Mesenchymal stem cell (in vitro differentiated cells and primary cell): ENCODE measurements at places on chromosomes 12 and 14.

- no peak for DNase-seq
Observed at GRCh38 chr14:103002578-103003350, 54.6 kb downstream of the CDC42BPB start.

- no peak for DNase-seq
Observed at GRCh38 chr12:16606991-16607390, 1.0 kb upstream of the LMO3 start.

DNA sequence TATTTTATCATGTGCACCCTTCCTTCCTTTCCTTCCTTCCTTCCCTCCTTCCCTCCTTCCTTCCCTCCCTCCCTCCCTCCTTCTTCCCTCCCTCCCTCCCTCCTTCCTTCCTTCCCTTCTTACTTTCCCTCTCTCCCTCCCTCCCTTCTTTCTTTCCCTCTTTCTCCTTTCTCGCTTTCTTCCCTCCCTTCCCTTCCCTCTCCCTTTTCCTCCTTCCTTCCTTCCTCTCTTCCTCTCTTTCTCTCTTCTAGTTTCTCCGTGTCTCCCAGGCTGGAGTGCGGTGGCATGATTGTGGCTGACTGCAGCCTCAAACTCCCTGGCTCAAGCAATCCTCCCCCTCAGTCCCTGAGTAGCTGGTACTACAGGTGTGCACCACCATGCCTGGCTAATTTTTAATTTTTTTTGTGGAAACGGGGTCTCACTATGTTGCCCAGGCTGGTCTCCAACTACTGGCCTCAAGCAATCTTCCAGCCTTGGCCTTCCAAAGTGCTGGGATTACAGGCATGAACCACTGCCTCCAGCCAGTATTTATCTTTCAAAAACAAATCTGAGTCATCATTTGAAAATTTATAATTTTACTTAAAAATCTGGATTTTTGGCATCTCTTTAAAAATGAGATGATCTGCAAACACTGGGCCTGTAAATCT lies 7.8 kb downstream of the C1RL start:
- DNase-seq, result no peak

DNA sequence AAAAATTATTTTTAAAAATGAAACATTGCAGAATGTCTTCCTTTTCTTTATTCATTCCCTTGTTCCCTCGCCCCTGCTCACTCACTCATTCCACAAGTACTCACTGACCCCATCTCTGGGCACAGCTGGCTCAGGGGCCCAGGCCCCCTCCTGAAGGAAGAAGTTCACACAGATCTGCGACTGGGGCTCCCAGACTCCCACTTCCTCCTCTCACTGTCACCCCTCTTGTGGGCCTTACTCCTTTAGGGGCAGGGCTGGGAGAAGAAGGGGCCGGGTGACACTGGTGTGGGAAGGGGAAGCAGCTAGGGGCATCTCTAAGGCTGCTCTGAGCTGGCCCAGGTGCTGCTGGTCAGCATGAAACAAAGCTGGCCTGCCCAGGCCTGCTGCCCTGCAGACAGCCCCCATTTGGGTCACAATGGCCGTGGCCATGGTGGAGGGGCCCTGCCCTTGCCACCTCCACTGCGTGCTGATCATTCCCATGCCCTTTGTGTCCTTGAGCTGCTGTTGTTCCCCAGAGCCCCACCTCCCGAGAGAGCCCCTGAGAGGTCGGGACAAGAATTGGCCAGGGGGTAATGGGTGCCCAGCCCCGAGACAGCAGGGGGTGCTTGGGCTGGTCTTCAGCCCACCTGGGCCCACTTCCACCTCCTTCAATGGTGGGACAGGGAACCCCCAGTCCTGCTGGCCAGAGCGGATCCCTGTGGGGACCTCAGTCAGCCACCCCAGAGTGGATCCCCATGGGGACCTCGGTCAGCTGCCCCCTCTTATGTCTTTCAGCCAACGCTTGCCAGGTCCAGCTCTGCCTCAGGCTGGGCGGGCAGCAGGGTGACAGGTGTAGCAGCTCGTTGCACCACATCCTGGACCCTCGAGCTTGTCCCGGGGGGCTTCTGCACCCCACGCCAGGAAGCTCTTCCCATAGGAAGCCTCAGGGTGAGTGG lies 212.4 kb upstream of the C14orf180 start:
- no peak for DNase-seq

DNA sequence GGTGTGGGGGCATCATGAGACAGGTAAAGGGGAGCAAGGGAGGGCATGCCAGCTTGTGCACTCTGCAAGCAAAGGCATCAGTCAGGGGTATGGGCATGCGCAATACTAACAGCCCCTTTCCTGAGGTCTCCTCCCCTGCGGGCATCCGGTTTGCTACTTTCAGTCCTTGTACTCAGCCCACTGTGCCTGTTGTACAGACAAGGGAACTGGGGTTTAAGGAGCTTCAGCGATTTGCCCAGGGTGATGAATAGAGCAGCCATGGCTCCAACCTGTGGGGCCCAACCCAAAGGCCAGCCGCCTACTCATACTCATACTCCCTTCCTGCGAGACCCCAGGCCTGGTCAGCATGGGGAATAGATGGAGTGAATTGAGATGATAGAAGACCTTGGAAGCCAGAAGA lies 66.7 kb downstream of the GALNT16 start:
- DNase-seq, result no peak

DNA sequence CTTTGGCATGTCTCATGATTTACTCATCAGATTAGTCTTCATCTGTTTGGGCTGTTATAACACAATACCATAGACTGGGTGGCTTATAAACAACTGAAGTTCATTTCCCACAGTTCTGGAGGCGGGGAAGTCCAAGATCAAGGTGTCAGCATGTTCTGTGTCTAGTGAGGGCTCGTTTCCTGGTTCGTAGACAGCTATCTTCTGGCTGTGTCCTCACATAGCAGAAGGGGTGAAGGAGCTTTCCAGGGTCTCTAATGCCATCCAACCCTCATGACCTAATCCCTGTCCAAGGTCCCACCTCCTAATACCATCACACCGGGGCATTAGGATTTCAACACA lies 30.8 kb upstream of the NRDE2 start:
- no peak for DNase-seq

DNA sequence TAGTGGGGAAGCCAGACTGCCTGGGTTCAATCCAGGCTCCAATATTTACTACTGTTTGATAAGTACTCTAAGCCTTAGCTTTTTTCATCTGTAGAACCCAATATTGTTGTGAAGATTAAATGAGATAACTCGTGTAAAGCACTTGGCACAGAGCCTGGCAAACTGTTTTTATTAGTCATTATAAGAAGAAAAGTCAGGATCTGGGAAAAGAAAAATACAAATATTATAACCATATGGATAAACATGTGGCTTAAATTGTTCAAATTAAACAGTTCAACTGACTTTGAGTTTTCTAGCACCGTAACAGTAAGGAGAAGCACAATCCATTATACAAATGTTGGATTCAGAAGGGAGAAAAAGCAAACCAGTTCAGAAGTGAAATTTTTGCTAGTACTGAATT lies 22.0 kb upstream of the CDK17 start:
- DNase-seq, result no peak

DNA sequence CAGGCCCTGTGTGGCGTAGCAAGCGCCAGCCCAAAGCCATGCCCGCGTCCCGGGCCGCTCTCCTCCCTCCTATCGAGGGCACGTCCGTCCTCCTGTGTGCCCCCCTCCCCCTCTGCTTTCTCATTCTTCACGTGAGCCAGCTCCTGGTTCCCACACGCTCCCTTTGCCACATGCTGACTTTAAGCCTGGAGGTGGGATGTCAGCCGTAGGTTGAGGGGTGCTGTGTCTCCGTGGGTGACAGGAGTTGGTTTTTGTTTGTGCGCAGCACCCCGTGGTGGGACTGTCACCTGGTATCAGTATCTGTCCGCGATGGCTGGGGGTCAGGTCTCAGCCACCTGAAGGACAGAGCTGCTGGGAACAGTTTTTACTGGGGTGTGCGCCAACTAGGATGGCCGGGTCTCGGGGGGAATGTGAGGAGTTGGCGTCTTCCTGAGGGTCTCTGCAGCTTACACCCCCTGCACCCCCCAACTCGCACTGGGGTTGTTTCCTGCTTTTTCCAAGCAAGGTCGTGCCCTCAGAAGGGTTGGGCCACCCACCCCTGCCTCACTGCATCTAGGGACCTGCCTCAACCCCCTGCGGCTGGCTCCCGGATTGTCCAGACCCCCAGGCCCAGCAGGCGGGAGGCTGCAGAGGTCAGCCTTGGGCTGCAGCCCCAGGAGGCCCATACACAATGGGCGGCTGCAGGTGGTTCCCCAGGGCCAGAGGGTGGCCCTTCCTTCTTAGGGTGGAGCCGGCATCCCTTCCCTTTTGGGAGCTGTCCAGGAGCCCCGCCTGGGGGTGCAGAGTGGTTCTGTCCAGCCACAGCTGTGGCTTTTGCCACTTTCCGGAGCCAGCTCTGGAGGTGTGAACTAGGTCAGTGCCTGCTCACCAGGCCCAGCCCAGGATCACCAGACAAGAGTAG lies 7.3 kb downstream of the ULK1 start:
- DNase-seq, result no peak

- no peak for DNase-seq
Observed at GRCh38 chr12:104733717-104734175, 224.3 kb downstream of the SLC41A2 start.

DNA sequence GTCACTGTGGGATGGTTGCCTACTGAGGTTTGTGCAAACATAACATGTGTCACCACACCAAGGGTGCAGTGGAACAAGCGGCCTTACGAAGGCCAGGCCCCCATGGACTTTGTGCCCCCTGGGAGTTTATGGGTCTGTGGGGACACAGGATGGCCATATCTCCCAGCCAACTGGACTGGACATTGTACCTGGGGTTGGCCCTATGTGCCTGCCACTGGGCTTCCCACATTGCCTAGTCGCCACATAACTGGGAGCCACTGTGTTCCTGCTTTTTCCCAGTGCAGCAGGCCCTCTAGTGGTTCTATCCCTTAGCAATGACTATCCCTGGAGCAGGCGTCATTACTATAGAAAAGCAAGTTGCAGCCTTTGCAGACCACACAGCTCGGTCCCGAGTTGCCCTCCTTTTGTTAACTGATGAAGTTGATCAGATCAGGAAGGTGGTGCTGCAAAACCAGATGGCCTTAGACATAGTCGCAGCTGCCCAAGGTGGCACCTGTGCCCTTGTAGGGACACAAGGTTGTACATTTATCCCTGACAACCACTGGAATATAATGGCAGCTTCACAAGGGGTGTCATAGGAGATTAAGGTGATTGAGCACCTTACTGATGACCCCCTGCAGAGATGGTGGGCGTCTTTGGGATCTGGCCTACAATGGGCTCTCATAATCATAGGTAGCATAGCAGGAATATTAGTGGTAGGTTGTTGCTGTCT lies 15.2 kb upstream of the RNASE12 start:
- no peak for DNase-seq

- DNase-seq, result no peak
Observed at GRCh38 chr12:22374508-22374907, 40.0 kb upstream of the ST8SIA1 start.

- no peak for DNase-seq
Observed at GRCh38 chr12:132360410-132360809, 31.0 kb upstream of the GALNT9 start.

GRCh38 chr12:89156862-89157262 lies 195.4 kb downstream of the DUSP6 start:
- no peak for DNase-seq

DNA sequence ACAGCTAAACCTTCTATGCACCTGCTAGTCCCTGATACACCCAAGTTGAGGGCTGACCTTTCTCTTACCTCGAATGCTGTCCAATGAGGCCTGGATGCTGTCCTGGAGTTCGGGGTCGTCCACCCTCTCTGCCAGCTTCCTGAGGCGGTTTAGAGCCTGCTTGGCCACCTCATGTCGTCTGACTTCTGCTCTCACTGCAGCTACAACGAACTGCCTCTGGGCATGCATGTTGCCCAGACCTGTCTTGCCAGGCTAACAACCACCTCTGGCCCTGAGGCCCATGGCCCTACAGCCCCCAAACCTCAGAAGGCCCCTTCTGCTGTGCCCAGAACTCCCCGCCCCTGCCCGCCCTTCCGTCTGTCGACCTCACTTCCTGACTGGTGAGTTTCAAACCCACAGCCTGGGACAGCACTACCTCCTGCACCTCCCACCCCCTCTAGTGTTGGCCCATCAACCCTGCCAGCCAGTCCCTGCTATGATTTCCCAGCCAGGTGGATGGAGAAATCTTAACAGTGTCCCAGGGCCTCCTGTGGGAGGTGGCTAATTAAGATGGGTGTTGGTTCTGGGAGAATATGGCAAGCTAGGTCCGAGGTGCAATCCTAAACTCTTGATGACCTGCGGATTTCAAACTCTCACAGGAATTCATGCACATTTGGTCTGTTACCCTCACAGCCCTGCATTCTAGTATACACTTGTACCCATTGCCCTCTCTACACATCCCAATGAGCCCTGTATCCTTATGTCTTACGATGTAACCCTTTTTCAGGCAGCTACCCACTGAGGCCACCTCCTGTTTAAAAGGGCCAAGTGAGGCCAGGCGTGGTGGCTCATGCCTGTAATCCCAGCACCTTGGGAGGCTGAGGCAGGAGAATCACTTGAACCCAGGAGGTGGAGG lies 2.7 kb upstream of the TSPAN31 start:
- no peak for DNase-seq

DNA sequence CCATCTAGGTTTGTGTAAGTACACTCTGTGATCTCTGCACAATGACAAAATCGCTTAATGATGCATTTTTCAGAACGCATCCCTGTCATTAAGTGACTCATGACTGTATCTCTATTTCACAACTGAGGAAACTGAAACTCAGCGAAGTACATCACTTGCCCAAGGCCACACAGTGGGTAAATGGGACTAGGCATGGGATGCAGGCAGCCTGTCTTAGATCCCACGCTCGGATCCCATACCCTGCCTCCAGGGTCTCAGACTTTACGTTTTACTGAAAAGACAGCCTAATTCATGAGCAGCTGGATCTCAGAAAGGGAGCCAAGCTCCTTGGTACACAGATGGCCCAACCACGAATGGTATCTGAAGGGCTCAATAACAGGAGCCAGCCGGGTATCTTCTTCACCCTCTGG lies 2.4 kb upstream of the MLEC start:
- DNase-seq, result peak; percentile 80

DNA sequence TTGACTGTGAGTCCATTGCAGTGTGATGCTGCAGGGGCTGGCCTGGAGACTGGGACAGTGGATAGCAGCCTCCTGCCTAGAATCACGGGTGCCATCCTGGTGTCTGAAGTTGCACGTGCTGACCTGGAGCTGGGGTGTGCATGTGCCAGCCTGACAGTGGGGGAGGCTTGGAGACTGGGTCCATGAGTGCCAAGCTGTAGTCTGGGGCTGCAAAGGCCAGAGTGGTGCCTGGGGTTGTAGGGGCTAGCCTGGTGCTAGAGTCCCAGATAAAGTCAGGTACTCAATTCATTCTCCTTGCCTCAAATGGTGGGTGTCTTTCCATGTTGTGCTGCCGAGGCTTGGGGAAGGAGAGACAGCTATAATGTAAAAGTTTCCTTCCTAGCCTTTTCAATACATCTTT lies 181.9 kb upstream of the NPAS3 start:
- no peak for DNase-seq

- DNase-seq, result no peak
Observed at GRCh38 chr12:31316891-31317290, 9.1 kb downstream of the SINHCAF start.

GRCh38 chr12:52924764-52925716 lies 20.2 kb upstream of the KRT8 start:
- DNase-seq, result peak; percentile 91
